Astrocyte (in vitro differentiated cells and primary cell): ENCODE measurements at places on chromosomes 2 and 18.

- no peak for DNase-seq
- H3K36me3 ChIP-seq, result no peaks in the 10 kb centered on the region
- H3K4me1 ChIP-seq, result no peaks in the 10 kb centered on the region
- no peak overlapping the region for H3K4me3 ChIP-seq
These were observed 733 bp upstream of the CXCR2 start for GRCh38 chr2:218125095-218125494.

DNA sequence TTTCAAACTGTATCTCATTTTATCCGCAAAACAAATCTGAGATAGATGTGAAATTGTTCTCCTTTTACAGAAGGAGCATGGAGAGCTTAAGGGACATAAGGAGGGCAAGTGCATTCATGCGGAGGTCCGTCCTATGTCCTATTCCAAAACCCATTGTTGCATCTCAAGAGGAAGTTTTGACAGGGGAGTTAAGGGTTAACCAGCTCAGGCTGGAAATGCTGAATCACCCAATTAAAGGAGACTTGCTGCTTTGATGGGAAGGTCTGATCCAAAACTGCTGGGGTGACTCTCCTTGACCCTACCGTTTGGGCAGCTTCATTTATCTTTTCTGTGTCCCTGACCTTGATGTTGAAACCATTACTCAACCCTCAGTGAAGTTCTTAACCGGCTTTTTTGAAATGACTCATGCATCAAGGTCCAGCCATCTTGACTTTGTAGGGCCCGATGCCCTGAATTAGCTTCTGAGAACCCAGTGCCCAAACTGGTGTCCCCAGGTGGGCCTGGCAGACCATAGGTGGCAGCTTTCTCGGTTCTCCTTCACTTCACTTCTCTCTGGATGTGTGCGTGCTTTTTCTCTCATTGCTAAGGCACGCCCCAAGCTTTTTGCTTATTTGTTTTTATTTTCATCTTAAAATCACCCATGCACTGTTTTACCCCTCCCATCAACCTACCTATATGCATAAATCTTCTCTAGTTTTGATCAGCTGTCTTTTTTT, 15.9 kb upstream of the TXNDC2 start:
- no peak overlapping the region for H3K27ac ChIP-seq
- DNase-seq, result peak; percentile 85
- no peak overlapping the region for H3K4me3 ChIP-seq
- H3K27me3 ChIP-seq, result no peaks in the 10 kb centered on the region
- no peaks in the 10 kb centered on the region for H3K36me3 ChIP-seq
- peaks cover 24% of the 10 kb centered on the region for H3K4me1 ChIP-seq

DNA sequence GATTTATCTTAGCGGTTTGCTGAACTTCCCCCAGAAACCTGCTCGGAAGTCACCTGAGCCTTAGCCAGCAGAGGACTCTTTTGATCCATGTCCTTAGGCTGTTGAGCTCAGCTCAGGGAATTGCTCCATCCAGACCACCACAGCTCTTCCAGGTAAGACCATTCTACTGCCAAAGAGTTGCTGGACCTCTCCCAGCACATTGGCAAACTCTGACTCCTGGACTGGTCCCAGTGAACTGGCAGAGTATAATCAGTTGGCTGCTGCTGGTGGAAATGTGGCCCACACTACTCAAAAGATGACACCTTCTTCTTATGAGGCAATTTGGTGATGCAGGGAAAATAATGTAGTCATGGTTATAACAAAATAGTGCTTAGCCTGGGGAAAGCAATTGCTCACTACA, 308.8 kb upstream of the FIGN start:
- no peaks in the 10 kb centered on the region for H3K4me1 ChIP-seq
- no peak overlapping the region for H3K27ac ChIP-seq
- no peak overlapping the region for H3K4me3 ChIP-seq
- peak; percentile 38 for DNase-seq
- no peaks in the 10 kb centered on the region for H3K27me3 ChIP-seq

GRCh38 chr18:23353459-23353858, 99.6 kb upstream of the RIOK3 start:
- no peaks in the 10 kb centered on the region for H3K36me3 ChIP-seq
- no peak overlapping the region for H3K4me3 ChIP-seq
- no peaks in the 10 kb centered on the region for H3K27me3 ChIP-seq
- H3K27ac ChIP-seq, result no peak overlapping the region

DNA sequence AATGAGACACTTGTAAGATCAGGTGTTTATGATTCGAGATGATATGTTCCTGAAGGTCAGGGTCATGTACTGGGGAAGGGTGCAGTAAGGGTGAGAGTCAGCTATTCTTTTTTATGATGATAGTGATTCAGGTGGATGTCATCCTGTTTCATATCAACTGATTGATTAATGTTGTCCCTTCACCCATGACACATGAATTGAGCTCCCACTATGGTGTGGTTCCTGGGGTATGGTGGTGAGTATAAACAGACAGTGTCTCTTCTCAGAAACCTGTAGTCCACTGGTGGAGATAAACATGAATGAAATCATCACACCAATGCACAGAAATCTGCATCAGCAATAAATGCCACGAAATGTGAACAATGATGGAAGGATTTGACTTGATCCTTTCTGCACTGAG, 37.4 kb upstream of the PAX8 start:
- H3K27me3 ChIP-seq, result no peaks in the 10 kb centered on the region
- H3K4me1 ChIP-seq, result no peaks in the 10 kb centered on the region
- no peak overlapping the region for H3K4me3 ChIP-seq
- no peak overlapping the region for H3K27ac ChIP-seq

DNA sequence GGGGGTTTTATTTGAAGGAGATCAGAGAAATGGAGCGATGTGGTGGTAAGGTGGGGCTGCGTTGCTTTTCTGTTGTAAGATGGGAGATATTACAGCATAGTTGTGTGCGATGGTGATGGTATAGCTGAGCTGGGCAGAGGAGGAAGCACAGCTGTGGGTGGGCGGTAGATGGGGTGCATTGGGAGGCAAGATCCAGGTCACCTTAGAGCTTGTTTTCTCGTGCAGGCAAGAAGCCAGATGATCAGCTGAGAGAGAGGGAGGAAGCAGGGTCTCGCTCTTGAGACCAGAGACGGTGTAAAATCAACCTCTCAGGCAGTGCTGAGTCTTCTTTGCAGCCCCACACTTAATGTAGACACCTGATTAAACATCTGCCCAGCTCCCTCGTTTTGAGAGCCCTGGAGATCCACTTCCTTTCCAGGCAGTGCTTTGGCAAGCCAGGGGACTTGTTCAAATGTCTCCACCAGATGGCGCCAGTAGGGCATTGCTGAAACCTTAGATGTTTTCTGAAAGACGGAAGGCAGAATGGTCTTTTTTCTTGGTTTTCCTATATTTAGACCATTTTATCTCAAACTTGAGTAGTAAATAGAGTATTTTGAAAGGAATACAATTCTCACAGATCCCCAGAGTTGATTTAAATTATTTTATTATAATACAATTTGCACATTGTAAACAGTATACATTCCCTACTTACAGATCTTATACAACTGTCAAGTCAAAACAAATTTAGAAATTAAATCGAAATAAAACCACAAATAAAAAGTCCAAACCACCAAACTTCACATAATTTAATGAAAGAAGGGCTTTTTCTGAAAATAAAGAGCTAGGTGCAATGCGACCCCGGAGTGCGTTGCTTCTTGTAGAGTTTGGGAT, 21.1 kb upstream of the LYPD6B start:
- DNase-seq, result peak; percentile 34
- no peak overlapping the region for H3K27ac ChIP-seq
- H3K36me3 ChIP-seq, result no peaks in the 10 kb centered on the region
- H3K27me3 ChIP-seq, result no peaks in the 10 kb centered on the region
- H3K4me1 ChIP-seq, result no peaks in the 10 kb centered on the region

GRCh38 chr2:183105402-183106134, 18.7 kb upstream of the NUP35 start:
- no peak for DNase-seq
- H3K27me3 ChIP-seq, result no peaks in the 10 kb centered on the region
- H3K36me3 ChIP-seq, result no peaks in the 10 kb centered on the region
- no peak overlapping the region for H3K4me3 ChIP-seq
- H3K4me1 ChIP-seq, result no peaks in the 10 kb centered on the region

DNA sequence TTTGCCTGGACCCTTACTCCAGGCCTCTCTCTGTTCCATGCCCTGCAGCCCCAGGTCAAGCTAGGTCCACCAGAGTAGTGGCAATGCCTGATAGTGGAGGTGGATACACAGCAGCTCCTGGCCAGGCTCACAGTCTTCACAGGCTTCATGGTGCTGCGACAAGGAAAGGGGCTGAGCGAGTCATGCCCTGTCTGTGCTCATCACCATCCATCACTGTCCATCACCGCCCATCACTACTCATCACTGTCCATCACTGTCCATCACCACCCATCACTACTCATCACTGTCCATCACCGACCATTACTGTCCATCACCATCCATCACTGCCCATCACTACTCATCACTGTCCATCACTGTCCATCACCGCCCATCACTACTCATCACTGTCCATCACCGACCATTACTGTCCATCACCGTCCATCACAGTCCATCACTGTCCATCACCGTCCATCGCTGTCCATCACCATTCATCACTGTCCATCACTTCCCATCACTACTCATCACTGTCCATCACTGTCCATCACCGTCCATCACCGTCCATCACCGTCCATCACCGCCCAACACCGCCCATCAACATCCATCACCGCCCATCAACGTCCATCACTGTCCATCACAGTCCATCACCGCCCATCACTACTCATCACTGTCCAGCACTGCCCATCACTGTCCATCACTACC, 57.1 kb upstream of the OTOS start:
- H3K36me3 ChIP-seq, result no peaks in the 10 kb centered on the region
- no peak overlapping the region for H3K27ac ChIP-seq
- H3K27me3 ChIP-seq, result peaks cover 14% of the 10 kb centered on the region
- H3K4me3 ChIP-seq, result no peak overlapping the region
- H3K4me1 ChIP-seq, result no peaks in the 10 kb centered on the region
- DNase-seq, result no peak

DNA sequence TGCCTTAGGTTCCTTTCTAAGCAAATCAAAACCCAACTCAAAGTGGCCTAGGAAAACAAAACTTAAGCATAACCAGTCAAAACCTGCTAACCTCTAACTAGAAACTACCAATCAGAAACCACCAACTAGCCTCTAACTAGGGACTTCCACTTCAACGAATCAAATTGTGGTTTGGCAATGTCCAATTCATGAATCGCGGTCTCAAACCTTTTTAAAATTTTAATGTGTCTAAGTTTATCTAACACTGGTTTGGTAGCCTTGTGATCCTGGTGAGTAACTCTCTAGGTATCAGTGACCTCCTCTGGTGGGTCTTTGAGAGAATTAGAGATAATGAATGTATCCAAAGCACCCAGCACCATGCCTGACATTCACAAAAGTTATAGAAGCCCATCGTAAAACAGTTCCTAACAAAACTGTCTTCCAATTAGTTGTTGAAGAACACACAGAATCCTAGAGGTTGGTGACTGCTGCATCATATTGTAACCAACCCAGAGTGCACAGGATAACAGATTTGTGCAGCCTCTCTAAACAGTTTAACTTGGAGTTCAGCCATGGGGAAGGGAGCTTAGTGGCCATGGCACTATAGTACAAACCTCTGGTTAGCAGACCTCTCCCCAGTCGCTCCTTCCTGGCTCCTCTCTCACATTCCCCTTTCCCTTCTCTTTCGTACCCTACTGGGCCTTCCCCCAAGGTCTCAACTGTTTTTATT, 45.2 kb upstream of the B3GNT2 start:
- peak overlapping the region; percentile 43 for H3K27ac ChIP-seq
- no peak overlapping the region for H3K4me3 ChIP-seq
- peaks cover 27% of the 10 kb centered on the region for H3K4me1 ChIP-seq
- H3K36me3 ChIP-seq, result no peaks in the 10 kb centered on the region

GRCh38 chr18:50563376-50563775, 3.5 kb downstream of the MAPK4 start:
- H3K36me3 ChIP-seq, result no peaks in the 10 kb centered on the region
- H3K4me1 ChIP-seq, result peaks cover 9% of the 10 kb centered on the region
- no peak for DNase-seq
- no peak overlapping the region for H3K27ac ChIP-seq
- no peak overlapping the region for H3K4me3 ChIP-seq

GRCh38 chr18:13242797-13243196, 24.2 kb downstream of the LDLRAD4 start:
- no peak overlapping the region for H3K27ac ChIP-seq
- no peaks in the 10 kb centered on the region for H3K4me1 ChIP-seq
- H3K36me3 ChIP-seq, result no peaks in the 10 kb centered on the region
- no peaks in the 10 kb centered on the region for H3K27me3 ChIP-seq

DNA sequence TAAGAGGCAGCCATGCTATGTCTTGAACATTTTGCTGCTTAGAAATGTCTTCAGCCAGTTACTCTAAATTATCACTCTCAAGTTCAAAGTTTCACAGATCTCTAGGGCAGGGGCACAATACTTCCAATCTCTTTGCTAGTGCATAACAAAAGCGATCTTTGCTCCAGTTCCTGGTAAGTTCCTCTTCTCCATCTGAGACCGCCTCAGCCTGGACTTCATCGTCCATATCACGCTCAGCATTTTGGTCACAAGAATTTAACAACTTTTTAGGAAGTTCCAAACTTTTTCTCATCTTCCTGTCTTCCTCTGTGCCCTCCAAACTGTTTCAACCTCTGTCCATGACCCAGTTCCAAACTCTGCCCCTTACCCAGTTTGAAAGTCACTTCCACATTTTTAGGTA, 8.8 kb upstream of the SLC35F5 start:
- no peak overlapping the region for H3K27ac ChIP-seq
- H3K4me1 ChIP-seq, result peaks cover 24% of the 10 kb centered on the region
- H3K27me3 ChIP-seq, result no peaks in the 10 kb centered on the region
- H3K4me3 ChIP-seq, result no peak overlapping the region

GRCh38 chr2:47334356-47335136, 68.4 kb upstream of the MSH2 start:
- no peak overlapping the region for H3K4me3 ChIP-seq
- H3K27me3 ChIP-seq, result no peaks in the 10 kb centered on the region
- no peak overlapping the region for H3K27ac ChIP-seq
- peaks cover 3% of the 10 kb centered on the region for H3K4me1 ChIP-seq
- DNase-seq, result no peak
- no peaks in the 10 kb centered on the region for H3K36me3 ChIP-seq

GRCh38 chr2:27741673-27742072, 29.8 kb upstream of the MRPL33 start:
- peaks cover 7% of the 10 kb centered on the region for H3K4me1 ChIP-seq
- H3K27me3 ChIP-seq, result no peaks in the 10 kb centered on the region
- no peak for DNase-seq
- H3K27ac ChIP-seq, result no peak overlapping the region
- no peaks in the 10 kb centered on the region for H3K36me3 ChIP-seq
- H3K4me3 ChIP-seq, result no peak overlapping the region

- H3K4me1 ChIP-seq, result no peaks in the 10 kb centered on the region
- H3K27me3 ChIP-seq, result no peaks in the 10 kb centered on the region
- no peaks in the 10 kb centered on the region for H3K36me3 ChIP-seq
- no peak for DNase-seq
These were observed 42.7 kb upstream of the TAF4B start for GRCh38 chr18:26183395-26184112.

DNA sequence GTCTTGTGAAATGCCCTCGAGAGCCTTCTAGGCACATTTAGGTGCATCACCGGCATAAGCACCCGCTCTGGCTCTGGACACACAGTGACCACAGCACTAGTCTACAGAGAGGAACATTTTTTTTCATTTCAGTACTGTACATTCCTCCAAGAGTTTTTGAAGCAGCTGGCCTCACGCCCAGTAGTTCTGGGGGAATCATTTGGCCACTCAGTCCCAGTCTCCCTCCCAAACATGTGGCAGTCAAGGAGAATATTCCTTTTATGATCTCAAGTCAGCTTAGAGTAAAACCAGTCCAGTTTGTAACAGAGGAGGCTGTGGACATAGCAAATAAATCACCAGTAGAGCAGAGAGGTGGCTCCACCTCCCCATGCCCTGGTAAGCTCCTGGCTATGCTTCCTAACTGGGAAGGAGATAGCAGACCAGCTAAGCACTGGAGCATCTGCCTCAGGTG, 48.1 kb downstream of the KCNE4 start:
- DNase-seq, result peak; percentile 73
- H3K27ac ChIP-seq, result no peak overlapping the region
- H3K4me1 ChIP-seq, result no peaks in the 10 kb centered on the region
- H3K27me3 ChIP-seq, result no peaks in the 10 kb centered on the region
